ENCODE measurements at places on chromosomes 5 and 9.

- no peak for DNase-seq
Measured at GRCh38 chr9:94802251-94802650, 75.8 kb downstream of the AOPEP start.

- DNase-seq = no peak
Measured at GRCh38 chr5:36982146-36982545, 105.6 kb downstream of the NIPBL start.

- no peak for DNase-seq
Measured at GRCh38 chr9:89314955-89315354, 3.3 kb upstream of the SECISBP2 start.

GRCh38 chr5:57845025-57845424, 362.4 kb upstream of the ACTBL2 start:
- no peak for DNase-seq

GRCh38 chr5:149581192-149581861, at the start of gene ARHGEF37:
TSS of gene ARHGEF37 (plus strand) at chr5:149581498. CDS start at chr5:149597770, 16,272 bp downstream.
- no peak for DNase-seq

GRCh38 chr5:94969174-94969573, 315.7 kb downstream of the MCTP1 start:
- DNase-seq = peak; percentile 42

DNA sequence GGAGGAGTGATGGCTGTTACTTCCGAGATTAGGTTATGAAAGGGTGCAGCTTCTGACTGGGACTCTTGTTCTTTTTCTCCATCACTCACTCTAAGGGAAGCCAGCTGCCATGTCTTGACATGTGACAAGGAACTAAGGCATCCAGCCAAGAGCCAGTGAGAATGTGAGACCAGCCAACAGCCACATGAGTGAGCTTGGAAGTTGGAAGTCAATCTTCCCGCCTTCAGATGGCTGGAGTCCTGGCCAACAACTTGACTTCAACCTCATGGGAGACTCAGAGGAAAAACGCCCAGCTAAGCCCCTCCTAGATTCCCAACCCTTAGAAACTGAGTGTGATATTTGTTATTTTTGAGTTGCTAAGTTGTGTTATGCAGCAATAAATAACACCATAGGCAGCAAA, 201.1 kb downstream of the SNX18 start:
- no peak for DNase-seq

GRCh38 chr5:129844764-129845163, 59.5 kb upstream of the CHSY3 start:
- DNase-seq = no peak

GRCh38 chr5:122835681-122836080, 9.7 kb upstream of the SNX24 start:
- DNase-seq = no peak

GRCh38 chr9:68999393-69000105, 14.4 kb downstream of the PRKACG start:
- DNase-seq = peak; percentile 73

DNA sequence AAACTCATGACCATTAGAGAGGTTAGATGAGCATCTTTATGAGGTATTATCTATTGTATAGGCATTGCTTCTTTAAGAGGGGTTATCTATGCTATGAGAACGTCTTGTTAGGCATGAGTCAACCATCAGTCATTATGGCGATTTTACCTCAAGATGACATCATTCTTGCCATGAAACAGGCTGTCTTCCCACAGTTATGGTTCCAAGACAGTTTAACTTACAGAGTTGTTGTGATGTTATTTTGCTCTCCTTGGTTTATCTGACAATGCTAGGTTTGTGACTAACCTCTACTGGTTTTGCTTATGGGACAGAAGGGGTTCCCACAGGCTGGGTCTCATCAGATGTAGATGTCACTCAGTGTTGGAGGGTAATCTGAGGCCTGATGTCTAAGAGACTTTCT, 1864.7 kb upstream of the ACO1 start:
- DNase-seq = no peak

DNA sequence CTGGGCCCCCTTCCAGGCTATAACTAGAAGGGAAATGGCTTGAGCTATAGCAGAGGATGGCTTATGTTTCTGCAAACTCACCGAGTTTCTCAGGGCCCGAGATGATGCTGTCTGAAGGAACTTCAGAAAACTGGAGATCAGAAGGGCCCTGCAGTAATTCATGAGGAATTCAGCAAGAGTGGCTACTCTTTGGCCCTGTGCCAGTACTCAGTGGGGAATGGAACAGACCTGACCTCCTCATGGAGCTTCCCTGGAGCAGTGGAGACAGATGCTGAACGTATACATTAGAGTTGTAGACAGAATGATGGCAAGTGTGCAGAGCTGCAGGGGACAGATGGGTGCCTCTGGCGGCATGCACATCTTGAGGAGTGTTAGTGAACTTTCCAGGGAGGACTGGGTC, 17.3 kb upstream of the SMIM32 start:
- no peak for DNase-seq

DNA sequence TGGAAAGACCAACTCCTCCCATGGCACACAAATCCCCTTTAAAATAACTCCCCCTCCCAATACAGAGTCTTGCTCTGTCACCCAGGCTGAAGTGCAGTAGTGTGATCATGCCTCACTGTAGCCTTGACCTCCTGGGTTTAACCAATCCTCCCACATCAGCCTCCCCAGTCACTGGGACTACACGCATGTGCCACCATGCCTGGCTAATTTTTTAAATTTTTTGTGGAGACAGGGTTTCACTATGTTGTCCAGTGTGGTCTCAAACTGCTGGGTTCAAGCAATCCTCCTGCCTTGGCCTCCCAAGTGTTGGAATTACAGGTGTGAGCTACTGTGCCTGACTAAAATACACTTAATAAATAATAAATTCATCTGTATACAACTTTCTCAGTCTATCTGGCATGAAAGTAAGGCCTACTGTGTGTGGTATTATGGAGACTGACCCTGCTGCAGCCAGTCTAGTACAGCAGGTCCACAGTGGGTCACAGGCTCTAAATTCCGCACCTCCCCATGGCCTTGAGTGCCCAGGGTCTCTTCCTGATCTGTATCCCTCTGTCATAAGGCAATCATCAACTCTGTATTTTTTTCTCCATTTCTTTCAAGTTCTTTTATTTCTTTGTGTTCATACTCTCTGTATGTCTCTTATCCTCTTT, 169.4 kb downstream of the MAPKAP1 start:
- no peak for DNase-seq

DNA sequence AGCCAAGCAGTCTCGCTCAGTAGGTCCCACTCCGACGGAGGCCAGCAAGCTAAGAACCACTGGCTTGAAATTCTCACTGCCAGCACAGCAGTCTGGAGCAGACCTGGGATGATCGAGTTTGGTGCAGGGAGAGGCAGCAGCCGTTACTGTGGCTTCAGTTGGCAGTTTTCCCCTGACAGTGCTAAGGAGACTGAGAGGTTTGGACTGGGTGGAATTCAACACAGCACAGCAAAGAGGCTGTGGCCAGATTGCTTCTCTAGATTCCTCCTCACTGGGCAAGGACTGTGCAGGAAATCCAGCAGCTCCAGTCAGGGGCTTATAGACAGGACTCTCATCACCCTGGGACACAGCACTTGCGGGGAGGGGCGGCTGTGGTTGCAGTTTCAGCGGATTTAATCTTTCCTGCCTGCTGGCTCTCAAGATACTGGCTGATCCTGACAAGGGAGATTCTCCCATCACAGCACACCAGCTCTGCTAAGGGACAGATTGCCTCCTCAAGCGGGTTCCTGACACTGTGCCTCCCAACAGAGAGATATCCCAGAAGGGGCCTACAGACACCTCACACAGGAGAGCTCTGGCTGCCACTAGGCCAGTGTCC, 122.1 kb downstream of the YIPF5 start:
- no peak for DNase-seq

GRCh38 chr5:10401498-10401897, 40.2 kb upstream of the ROPN1L start:
- DNase-seq = no peak

DNA sequence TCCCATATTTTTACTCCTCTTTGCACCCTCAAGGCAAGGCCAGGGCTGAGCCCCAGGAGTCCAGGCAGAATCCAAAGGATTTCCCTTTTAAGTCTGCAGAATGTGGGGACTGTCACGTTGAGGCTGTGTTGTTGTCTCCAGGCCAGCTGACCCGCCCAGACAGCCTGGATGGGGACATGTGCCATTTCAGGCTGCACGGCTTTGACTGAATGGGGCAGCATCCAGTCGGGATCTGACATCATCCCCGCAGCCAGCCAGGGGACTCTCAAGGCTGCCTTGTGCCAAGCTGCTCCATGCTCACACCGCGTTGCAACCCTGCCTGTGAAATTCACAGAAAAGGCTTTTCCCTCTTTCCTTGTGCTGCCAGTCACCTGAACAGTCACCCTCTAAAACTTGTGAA, 2.2 kb upstream of the ZNF366 start:
- no peak for DNase-seq

GRCh38 chr5:60993425-60993824, 48.4 kb downstream of the NDUFAF2 start:
- DNase-seq = no peak

- DNase-seq = no peak
Measured at GRCh38 chr5:100832252-100833230, 70.5 kb downstream of the ST8SIA4 start.

- DNase-seq = no peak
Measured at GRCh38 chr5:130762031-130762430, 403.0 kb downstream of the HINT1 start.

GRCh38 chr5:170132269-170132975, 26.7 kb downstream of the FOXI1 start:
- DNase-seq = no peak

GRCh38 chr5:103013933-103014552, 105.9 kb downstream of the GIN1 start:
- DNase-seq = no peak

- DNase-seq = no peak
Measured at GRCh38 chr5:146082798-146083197, 22.6 kb downstream of the PLAC8L1 start.

DNA sequence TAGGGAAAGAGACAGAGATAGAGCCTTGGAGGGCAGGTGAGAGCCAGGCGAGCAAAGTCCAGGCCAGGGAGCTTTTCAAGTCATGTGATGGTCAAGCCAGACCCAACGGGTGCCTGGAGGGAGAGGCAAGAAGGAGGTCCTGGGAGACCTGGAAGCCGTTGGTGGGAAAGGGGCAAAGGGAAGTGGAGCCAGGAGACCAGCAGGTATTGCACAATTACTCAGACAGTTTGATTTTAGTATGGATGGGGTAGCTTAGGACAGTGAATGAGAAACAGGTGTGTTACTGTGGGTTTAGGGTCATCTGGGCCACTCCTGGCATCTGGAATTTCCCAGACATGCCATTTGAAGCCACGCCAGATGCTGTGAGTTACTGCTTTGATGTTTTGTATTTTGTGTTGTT, 5.1 kb downstream of the SECISBP2 start:
- no peak for DNase-seq

DNA sequence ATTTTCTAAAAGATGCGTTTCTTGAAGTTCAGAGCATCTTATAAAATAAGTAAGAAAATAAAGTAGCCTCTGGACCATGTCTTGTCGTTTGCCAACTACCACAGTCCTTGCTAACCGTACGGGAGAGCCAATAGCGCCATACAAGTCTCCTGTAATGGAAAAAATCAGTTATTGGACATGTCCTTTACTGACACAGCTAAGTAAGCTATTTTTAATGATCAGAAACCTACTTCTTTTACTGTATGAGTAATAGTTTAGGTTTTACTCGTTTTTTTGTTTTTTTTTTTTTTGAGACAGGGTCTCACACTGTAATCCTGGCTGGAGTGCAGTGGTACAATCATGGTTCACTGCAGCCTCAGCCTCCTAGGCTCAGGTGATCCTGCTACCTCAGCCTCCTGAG, 37.7 kb upstream of the RAPGEF6 start:
- DNase-seq = no peak

DNA sequence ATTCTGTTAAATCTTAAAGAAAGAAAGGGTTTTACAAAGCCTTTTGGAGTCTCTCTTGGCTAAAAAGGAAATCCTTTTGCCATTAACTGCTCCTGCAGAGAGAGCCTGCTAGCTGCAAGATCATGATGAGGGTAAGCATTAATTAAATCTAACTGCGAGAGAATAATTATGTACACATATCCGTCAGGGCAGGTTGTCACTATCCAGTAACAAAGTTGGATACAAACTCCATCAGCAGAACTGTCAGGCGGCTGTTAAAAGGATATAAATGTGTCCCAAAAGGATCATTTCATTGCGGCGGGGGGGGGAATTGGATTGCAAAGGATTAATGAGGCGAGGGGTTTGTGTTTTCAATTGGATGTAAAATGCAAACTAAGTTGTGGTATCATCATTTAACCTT, 289.3 kb downstream of the ASTN2 start:
- DNase-seq = no peak

DNA sequence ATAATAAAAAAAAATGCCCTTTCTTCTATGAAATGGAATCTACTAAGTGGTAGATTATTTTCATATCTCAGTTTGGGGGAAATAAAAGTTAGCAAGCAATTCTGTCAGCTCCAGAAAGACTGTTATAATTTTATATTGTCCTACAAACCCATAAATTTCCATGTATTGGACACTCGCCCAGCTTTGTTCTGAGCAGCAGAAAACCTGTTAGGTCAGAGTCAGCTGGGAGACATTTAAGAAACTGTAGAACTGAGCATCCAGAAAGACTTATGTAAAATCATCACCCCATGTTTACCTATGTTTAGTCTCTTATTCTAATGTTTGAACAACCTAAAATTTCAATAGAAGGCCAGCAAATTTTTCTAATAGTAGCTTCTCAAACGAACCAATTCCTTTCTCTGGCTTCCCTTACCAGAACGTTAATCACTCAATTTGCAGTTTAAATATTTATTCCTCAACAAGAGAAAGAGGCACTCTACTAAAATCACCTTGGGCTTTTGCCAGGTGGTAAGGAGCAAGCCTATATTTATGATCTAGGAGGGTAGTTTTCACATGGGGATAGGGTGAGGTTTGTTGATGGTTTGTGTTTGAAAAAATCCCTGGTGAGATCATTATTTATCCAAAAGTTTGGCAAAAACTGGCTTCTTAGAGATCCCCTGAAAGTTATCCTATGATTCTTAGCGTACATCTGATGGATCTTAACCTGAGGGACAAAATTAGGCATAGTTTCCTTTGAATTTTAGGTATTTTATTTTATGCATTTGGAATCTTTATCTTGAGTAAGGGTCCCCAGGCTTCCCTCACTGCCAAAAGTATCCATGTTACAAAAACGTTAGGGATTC, 34.4 kb downstream of the MACROH2A1 start:
- DNase-seq = no peak

DNA sequence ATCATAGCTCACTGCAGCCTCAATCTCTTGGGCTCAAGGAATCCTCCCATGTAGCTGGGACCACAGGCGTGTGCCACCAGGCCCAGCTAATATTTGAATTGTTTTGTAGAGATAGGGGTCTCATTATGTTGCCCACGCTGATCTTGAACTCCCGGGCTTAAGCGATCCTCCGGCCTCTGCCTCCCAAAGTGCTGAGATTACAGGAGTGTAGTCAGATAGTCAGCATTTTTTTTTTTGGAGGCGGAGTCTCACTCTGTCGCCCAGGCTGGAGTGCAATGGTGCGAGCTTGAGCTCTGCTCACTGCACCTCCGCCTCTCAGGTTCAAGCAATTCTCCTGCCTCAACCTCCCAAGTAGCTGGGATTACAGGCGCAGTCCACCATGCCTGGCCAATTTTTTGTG, 1.6 kb upstream of the SAR1B start:
- DNase-seq = no peak
